Inflammatory macrophage (primary cell): ENCODE measurements at places on chromosomes 12 and 14.

GRCh38 chr12:118050972-118051910 is 9.7 kb downstream of the WSB2 start:
- no peak for DNase-seq

- no peak for DNase-seq
Measured at GRCh38 chr14:41051801-41052200, 554.9 kb upstream of the LRFN5 start.

DNA sequence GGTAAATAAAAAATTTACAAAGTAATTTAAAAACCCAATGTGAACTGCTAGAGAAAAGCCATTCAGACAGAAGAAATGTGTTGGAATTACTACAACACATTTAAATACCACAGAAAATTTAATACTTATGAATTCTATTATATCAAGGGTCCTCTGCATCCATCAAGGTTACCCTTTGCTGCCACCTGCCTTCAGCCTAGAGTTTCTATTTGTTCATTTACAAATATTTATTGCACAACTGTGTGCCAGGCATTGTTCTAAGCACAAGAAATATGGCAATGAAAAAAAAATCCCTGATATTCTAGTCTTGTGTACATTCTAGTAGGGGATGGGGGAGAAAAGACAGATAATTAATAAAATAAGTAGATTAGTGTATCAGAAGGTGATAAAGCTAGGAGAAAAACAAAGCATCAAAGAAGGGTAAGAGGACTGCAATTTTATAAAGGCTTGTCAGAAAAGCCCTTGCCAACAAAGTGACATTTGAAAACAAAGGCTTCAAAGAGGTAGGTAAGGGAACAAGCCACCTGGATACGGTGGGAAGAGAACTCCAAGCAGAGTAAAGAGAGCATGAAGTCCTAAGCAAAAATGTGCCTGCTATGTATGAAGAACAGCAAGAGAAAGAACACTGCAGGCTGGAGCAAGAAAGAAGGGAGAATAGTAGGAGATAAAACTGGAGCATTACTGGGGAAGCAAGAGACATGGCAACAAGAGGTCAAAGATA is 59.1 kb upstream of the SLC6A13 start:
- no peak for DNase-seq

GRCh38 chr12:6212086-6212485 is 11.9 kb downstream of the CD9 start:
- DNase-seq = no peak

- peak; percentile 60 for DNase-seq
Measured at GRCh38 chr12:93059925-93060665, 131.0 kb upstream of the EEA1 start.

DNA sequence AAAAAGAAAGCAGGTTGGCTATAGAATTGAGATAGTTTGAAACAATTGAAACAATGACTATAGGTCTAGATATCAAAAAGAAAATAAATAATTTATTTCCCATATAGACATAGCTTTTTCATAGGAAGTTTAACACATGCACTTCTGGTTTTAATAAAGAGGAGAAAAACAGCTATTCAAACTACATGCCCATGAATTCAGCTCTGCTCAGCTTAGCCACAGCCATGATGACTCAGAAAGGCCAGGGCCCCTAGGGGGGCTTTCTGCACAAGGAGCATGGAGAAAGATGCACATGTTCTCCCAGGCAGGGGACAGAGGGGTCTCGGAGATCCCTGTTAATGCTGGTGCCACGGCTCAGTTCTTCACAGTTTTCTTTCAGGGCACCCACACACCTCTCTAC is 114.0 kb downstream of the GALC start:
- no peak for DNase-seq

DNA sequence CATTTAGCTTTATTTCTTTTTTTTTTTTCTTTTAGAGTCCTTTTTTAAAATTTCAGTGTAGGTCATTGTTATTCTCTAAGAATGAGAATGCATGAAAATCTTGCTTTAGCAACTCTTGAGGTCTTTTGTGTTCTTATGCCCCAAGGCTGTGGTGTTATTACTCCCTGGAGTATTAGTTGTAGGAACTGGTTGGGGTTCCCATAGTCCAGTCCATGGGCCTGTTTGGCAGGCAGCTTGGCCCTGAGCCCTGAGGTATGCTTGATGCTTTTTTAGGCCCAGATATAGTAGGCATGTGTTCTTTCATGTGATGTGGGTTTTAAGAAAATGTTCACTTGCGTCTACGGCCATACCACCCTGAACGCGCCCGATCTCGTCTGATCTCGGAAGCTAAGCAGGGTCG is 1.6 kb downstream of the FAM234B start:
- no peak for DNase-seq

DNA sequence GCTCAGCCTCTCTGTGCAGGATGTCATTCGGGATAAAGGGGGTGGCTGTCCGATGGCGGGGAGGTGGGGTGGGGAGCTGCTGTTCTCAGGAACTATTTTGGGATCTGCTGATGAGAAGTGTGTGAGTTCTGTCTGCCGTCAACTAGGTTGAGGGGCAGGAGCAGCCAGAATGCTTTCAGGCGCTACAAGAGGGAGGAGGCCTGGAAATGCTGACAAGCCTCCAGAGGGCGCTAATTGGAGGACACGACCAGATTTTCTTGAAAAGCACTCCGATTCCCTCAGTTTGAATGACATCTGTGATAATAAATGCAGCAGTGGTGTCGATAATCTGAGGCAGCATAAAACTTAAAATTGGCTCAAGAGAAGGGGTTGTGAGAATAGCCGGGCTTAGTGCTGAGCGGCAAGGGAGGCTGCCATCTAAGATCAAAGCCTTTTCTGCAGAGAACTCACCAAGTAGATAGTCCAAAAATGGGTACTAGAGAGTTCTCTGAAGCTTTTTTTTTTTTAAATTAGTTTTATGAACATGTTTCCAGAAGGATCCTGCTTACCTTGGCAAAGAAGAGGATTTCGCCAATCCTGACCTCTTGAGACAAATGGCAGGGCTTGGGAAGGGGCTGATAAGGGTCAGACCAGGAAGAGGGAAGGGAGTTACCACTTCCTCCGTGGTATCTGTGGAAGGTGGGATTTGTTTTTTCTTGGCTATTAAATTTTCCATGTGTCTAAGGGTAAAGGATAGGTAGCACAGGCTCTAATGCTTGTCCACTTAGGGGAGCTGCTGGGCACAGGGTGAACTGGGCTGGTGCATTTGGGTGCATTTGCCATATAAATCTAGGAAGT is 94.4 kb downstream of the CRACR2A start:
- DNase-seq = peak; percentile 40

GRCh38 chr14:105600939-105601359 is 74.6 kb downstream of the TMEM121 start:
- DNase-seq = no peak

DNA sequence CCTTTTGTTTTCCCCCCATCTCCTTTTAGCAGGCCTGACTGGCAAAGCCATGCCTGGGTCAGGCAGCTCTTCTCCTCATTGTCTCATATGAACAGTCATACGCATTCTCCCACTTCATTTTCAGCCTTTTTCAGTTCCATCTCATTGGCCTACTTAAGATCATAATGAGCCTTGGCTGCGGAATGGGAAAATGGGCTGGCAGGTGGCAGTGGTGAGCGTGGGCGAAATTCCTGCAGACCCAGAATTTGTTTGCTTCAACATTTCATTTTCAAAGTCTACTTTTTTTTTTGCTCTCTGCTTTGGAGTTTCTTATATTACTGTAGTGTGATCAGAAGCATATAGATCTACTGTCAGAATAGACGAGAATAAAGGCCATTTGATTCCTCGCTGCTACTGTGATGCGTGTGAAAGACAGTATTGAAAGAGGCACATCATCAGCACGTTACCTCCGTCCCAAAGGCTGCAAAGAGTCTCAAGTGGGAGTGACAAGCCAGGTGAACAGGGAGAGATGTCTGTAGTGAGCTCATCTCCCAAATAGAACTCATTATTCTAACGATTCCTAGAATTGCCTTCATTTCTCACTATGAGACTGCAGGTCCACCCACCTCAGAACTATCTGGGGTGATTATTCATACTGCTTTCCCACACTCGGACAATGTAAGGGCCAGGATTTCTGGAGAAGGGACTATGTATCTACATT is 73.7 kb downstream of the TBK1 start:
- DNase-seq = no peak
